ENCODE measurements at places on chromosomes 11 and 22. TPM values are rescaled to one million over a fixed set of nuclear protein-coding genes. Genes with fewer than 3 reads are reported as not detected.

The HTR3B gene
- total RNA-seq: not detected

The MMP13 gene
- total RNA-seq: not detected

The DGCR6L gene
- total RNA-seq: 45.1 TPM

The MYO7A gene
- total RNA-seq: 4.4 TPM

The PAX6 gene
- not detected for total RNA-seq

The GLYATL1 gene
- total RNA-seq: not detected

The P2RY6 gene
- 2.1 TPM for total RNA-seq

The KCTD14 gene
- total RNA-seq: not detected

The MMP11 gene
- 25.3 TPM for total RNA-seq

The SIPA1 gene
- total RNA-seq: 22.5 TPM

The MRPL16 gene
- total RNA-seq: 95.3 TPM

DNA sequence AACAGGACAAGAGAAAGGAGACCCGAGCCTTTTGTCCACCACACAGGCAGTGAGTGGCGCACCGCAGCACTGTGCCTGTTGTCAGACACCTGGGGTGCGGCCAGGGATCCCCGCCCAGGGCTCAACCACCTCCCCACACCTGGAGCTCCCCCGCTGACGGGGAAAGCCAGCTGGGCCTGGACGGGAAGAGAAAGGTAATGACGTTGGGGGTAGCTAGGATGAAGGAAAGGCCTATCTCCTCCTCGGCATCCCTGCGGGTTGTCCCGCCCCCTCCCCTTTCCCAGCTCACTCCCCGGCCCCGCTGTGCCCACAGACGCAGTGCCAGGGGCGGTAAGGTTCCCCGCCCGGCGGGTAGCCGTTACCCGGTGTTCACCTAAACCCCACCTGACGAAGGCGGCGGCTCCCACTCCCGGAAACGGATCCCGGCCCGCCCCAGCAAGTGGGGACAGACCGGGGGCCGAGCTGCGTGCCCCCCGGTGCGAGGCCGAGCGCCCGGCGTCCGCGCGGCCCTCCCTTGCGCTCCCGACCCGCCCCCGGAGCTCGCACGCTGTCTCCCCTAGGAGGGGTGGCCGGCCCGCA is 495 bp downstream of the HYOU1 start:
- no peak for DNase-seq

GRCh38 chr22:39234867-39235687 is 9.7 kb downstream of the PDGFB start:
- peak; percentile 89 for DNase-seq

DNA sequence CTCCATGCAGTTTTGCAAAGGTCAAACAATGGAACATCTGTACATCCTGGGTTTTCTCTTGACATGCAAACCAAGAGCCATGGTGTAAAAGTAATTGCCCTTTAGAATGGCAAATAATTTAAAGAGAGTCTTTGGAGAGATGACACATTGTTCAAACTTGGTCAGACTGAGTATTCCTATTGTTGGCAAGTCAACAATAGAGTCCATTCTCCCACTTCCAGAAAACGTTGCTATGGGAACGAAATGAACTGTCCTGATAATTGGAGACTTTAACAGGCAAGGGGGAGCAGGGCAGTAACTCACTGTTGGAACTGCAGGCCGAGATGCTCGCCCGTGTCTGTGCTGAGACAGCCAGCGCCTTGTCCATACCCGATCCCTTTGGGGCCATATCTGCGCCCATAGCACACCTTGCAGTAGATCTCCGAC is 13.9 kb downstream of the CSRP3 start:
- DNase-seq: no peak

DNA sequence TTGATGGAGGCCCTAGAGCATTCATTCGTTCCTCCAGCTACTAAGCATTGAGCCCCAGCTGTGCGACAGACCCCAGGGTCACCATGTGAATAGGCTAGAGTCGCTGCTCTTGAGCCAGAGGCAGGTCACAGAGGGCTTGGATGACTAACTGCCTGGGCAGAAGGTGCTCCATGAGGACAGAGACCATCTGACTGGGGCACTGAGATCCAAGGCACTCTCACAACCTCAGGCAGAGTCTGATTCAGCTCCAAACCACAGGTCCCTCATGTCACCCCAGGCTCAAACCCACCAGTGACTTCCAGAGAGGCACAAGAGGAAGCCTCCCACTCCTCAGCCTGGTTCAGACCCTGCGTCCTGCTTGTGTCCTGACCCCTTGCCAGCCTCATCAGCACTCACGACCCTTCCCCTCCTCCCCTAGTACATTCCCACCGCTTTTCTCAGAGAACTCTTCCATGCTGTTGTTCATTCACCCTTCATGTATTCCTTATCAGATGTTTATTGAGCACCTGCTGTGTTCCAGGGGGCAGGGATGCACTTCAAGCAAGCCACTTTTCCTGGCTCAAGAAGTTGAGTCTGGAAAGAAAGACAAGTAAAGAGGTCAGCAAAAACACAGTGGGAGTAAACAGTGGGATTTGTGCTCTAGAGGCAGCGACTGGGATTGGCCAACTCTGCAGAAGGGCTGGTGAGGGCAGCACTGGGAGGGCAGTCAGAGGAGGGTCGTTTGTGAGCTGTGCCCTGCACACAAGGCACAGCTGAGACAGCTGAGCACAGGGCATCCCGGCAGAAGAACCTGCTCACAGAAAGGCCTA is 9.3 kb downstream of the OAF start:
- no peak for DNase-seq

GRCh38 chr11:93515441-93516025 is 27.7 kb downstream of the SMCO4 start:
- no peak for DNase-seq

GRCh38 chr22:29288837-29289236 is 17.6 kb upstream of the GAS2L1 start:
- DNase-seq: no peak

DNA sequence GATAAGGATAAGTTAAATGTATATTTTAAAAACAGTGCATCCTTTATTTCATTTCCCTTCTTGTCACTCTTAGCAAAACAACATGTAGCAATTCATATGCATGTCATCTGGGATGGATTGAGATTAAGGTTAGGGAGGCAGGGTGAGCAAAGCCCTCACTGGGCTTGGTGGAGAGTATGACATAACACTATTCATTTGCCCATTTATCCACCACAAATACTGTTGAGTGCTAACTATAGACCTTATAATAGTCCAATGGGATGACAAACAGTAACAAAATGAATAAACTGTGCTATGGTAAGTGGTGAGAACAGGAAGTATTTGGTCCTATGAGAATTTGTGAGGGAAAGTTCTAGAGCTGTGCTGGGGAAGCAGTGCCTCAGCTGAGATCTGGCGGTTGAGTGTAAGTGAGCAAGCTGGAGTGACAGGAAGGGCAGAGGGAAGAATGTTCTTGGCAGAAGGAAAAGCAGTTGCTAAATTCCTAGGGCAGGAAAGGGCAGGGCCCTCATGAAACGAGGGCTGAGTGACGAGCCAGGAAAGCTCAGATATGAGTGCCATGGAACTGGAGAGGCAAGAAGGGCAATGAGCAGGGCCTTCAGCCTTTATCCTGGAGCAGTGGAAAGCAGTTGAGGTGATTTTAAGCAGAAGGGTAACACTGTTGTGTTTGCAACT is 6.7 kb downstream of the HSD17B12 start:
- peak; percentile 68 for DNase-seq

DNA sequence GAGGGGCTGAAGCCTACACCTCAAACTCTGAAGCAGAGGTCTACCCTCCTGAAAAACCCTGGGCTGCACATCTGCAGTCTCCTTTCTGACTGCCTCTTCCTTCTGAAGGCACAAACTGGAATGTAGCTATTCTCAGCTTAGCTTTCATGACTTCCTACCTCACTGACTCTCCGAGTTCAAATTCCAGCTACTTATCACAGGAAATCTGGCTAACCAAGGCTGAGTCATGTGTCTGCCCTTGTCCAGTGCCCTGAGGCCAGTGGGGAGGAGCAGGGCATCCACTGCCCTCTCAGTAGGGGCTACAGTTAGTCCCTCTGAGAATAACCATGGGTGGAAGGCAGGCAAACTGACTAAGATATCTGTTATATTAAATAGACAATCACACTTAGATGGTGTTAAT is 29.2 kb downstream of the PDGFD start:
- no peak for DNase-seq

- no peak for DNase-seq
Measured at GRCh38 chr11:86863476-86863875, 63.1 kb downstream of the PRSS23 start.

GRCh38 chr11:131724436-131724975 is 354.1 kb downstream of the NTM start:
- no peak for DNase-seq

DNA sequence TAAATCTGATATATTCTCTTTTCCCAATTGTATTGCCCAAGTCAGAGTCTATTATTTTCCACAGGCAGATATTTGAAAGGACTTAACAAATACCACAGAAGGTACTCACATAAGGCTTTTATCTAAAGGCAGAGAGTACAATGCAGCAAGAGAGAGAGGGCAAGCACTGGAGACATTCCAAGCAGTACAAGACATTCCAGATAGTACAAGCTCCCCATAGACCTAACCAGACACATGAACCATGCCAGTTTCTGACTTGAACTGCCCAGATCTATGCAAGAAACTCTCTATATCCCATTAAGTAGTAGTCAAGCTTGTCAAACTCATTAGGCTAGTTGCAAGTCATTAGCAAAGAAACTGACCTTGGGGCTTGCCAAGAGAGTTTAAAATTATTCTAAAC is 11.2 kb upstream of the MS4A6E start:
- no peak for DNase-seq

GRCh38 chr22:40469181-40469580 is 98.8 kb downstream of the SGSM3 start:
- DNase-seq: no peak

DNA sequence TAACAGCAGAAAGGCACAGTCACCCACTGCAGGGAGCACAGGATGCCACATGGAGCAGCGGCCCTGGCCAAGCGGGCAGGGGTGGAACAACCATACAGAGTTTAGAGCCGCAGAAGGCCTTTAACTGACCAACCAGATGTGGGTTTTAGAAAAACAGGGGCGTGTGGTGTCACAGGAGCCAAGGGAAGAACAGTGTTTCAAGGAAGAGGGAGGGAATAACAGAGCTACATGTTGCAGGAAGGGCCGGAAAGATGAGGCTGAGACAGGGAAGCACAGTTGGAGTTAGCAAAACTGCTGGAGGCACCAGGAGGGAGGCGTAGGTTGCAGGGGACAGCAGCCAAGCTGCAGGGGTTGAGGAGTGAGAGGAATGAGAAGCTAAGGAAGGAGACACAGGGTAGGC is 7.8 kb upstream of the NAA40 start:
- no peak for DNase-seq

- DNase-seq: no peak
Measured at GRCh38 chr11:76062733-76063132, 143.6 kb downstream of the WNT11 start.

GRCh38 chr11:57249384-57250319 is 12.6 kb upstream of the APLNR start:
- peak; percentile 76 for DNase-seq

GRCh38 chr11:44571871-44572270 is 6.4 kb downstream of the CD82 start:
- DNase-seq: no peak

- DNase-seq: no peak
Measured at GRCh38 chr11:32960553-32961164, 55.0 kb upstream of the DEPDC7 start.

DNA sequence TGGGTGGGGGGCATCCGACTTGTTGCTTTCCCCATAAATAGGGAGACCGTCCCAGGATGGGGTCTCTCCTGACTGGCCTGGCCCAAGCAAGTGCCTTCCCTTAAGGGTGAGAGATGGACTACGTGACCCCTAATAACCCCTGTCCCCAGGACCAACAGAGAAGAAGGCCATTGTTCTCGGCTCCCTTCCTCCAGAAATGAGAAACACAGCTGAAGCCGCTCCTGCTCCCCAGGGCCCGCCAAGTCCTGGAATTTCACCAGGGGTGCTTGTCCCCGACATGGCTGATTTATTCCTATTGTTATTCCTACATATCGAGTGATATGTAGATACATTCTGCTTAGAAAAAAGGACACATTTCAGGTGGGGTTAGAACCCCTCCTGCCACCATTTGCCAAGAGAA is 100.8 kb downstream of the TP53I11 start:
- DNase-seq: peak; percentile 43

DNA sequence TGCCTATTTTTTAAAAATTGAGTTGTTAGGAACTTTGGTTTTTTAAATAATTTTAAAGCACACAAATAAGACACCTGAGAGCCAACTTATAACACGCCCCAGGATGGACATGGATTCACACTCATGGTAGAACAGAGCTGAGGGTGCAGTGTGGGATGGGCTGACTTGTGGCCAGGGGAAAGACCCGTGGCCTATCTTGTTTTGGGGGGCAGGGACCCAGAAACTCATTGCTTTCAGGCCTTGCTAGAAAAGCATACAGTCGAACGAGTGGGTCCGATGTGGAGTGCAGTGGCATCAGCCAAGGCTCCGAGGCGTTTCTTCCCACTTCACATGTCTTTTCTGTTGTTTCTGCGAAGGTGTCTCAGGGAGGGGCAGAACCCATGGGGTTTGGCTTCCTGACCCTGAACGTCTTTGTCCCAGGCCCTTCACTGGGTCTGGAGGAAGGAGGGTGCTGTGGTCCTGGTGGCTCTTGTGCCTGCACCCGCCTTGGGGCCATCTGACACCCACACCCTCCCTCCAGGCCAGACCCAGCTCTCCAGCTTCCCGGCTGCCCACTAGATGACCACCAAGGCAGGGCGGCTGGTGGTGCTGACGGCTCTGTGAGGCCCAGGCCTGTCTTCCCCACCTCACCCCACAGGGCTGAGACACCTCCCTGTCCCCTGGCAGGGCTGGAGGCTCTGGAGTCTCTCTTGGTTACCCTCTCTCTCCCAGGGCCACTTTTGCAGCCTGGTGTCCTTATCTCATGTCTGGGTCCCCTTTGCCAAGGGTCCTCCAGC is 120.8 kb downstream of the KCNQ1 start:
- peak; percentile 32 for DNase-seq

- no peak for DNase-seq
Measured at GRCh38 chr11:60978546-60979380, 7.3 kb downstream of the CD6 start.

DNA sequence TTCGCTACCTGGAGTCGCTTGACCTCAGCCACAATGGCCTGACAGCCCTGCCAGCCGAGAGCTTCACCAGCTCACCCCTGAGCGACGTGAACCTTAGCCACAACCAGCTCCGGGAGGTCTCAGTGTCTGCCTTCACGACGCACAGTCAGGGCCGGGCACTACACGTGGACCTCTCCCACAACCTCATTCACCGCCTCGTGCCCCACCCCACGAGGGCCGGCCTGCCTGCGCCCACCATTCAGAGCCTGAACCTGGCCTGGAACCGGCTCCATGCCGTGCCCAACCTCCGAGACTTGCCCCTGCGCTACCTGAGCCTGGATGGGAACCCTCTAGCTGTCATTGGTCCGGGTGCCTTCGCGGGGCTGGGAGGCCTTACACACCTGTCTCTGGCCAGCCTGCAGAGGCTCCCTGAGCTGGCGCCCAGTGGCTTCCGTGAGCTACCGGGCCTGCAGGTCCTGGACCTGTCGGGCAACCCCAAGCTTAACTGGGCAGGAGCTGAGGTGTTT is 12.8 kb downstream of the TSKU start:
- DNase-seq: no peak

- no peak for DNase-seq
Measured at GRCh38 chr11:62816557-62816956, 11.3 kb upstream of the NXF1 start.

Data from Right ventricle myocardium superior (tissue), 1 donor.